ENCODE measurements at places on chromosomes 11 and 22.

DNA sequence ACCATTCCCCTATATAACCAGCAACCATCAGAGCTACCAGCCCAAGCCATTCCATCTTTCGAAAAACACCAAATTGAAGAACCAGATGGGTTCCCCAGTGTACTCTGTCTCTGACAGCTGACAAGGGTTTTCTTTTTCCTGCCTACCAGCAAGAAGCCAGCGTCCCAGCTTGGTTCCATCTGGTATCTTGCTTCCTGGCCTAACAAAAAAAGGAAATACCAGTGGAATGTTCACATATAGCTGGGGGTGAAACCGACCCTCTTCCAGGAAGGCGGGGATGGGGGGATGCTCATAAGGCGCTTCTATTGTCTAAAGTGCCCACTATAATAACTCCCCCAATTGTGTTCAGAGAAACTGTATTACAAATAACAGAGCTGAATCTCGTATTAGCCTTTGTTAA is 172.3 kb downstream of the LDLRAD3 start:
- no peak for DNase-seq

- no peak for DNase-seq
Observed at GRCh38 chr11:64210301-64211020, 3.9 kb downstream of the FERMT3 start.

GRCh38 chr11:91932151-91932821 is 292.3 kb upstream of the FAT3 start:
- DNase-seq = no peak

DNA sequence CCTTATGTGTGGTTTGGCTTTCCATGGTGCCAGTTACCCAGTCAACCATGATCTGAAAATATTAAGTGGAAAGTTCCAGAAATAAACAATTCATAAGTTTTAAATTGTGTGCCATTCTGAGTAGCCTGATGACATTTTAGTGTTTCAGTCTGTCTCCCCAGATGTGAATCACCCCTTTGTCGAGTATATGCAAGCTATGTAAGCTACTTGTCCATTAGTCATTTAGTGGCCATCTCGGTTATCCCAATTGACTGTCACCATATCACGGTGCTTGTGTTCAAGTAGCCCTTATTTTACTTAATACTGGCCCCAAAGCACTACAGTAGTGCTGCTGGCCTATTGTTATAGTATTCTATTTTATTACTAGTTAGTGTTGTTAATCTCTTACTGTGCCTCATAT is 44.9 kb downstream of the ATG16L2 start:
- DNase-seq = no peak

DNA sequence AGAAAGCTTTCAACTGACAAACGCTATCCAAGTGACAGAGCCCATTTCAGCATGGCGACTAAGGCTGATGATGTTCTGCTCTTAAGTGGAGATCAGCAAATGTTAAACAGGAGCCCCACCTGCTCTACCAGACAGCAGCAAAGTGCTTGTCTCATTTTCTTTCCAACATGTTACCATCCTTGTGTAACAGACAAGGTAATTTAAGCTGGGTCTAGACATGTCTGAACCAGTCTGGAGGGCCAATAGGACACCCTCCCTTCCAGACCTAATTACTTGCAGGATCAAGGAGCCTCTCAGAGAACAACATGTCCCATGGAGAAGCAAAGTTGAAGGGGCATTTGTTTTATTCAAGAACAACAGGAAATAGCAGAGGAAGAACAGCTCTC is 3.9 kb upstream of the LMO2 start:
- DNase-seq = no peak

DNA sequence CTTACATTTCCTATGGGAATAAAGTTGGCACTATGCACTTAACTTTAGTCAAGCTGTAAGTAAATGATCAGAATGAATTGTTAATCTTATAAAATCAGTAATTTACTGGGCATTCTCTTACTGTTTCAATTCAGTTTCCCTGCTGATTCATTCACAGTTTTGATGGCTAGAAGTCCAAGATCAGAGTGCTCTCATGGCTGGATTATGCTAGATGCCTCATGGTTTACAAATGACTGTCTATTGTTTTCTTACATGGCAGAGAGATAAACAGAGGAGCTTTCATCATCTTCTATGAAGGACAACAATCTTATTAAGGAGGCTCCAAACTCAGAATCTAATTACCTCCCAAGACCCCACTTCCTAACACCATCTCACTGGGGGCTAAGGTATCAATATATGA is 135.1 kb upstream of the CARD18 start:
- DNase-seq = no peak

DNA sequence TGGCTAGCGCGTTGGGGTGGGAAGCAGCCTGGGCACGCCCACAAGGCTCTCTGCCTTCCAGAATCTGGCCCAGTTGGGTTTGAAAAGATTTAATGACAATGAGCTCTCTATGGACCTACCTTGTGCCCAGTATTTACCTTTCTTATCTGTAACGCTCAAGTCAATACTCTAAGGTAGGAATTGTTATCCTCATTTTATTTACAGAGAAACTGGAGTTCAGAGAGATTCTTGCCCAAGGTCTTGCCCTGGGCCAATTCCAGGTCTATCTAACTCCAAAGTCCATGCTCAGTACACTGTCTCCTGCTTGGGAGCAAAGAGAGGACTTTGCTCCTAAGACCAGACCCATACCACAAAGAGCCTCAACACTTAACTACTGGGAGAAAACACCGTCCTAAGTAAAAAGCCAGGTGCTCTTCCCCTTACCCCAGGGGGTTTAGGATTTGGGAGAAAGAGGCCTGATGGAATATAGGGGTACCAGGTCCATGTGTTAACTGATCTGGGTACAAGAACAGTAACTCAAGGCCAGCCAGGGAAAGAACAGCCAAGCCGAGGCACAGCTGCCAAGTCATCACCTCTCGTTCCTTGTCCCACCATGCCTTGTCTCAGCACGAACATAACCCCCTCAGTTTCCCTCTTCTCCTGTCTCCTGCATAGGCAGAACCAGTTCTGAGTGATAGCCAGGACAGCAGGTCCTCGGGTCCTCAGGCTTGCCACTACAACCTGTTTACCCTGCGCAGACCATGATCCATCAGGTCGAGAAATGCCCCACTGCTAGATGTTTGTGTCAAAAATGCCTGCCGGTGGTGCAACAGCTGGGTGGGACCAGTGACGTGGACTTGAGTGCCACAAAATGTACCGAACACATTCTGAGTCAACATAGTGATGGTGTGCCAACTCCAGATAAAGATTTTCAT is 14.6 kb downstream of the APOA4 start:
- DNase-seq = no peak

DNA sequence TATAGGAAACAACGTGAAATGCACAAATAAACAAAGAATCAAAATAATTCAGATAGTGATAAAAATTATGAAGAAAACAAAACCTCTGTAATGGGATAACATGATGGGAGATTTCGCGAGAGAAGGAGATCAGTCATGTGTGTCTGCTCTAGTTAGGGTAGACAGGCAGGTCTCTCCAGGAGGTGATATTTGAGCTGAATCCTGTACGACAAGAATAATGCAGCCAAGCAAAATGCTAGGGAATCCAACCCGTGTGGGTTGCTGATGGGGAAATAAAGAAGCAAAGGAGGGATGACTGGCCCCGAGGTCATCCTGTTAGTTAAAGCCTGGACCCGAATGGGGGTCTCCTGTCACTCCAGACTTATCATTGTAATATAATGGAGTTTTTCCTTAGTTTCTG is 16.0 kb downstream of the MAML2 start:
- no peak for DNase-seq

DNA sequence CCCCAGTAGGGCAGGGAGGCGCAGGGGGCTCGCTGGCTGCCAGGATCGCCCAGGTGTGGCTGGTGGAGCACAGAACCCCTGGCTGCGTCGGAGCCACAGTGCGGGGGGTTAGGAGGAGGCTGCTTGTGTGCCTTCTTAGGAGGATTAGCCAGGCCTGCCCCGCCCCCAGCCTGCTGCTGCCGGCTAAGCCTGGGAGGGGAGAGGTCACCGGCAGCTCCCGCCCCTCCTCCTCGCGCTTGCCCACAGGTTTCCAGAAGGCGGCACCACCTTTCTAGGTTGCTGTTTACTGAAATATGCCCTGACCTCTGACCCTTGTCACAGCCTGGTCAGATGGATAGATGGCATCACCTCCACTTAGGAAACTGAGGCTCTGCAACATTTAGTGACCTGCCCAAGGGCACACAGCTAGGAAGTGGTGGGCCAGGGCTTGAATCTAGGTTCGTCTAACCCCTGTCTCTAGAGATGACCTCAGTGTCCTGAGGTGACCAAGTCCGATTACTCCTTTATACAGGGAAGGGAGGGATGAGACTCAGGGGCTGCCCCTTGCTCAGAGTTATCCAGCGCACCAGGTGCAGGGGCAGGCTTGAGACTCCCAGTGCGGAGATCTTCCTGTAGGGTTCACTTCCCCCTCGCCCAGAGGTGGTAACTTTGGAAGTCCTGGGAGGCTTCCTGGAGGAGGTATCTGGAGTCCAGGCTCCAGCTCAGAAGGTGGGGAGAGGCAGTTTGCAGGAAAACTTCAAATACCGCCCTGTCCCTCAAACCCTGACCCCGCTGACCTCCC is 44.0 kb downstream of the MYO7A start:
- peak; percentile 64 for DNase-seq

DNA sequence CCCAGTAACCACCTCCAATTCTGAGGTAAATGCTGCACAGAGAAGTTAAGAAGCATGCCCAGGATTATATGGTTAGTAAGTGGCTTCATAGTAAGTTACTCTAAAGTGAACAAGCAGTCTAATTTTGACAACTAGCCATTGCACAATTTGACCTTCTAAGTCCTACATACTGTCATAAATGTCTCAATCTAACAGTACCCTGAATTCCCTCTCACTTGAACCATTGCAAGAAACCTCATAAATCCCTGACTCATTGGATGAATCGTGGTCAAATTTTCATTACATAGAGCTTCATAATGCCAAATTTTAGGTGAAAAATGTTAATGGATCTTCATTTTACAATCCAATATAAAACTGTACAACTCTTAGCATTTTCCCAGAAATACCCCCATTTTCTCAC is 217.3 kb upstream of the GRIA4 start:
- DNase-seq = no peak

GRCh38 chr11:117808784-117809183 is 11.8 kb upstream of the DSCAML1 start:
- no peak for DNase-seq

Data from liver (tissue), 10 donors.